IPS DF 6.9 (cell line): ENCODE measurements at places on chromosomes 7 and 10.

- no peak for DNase-seq
These were observed 384.0 kb downstream of the SORCS3 start for GRCh38 chr10:105025092-105025491.

DNA sequence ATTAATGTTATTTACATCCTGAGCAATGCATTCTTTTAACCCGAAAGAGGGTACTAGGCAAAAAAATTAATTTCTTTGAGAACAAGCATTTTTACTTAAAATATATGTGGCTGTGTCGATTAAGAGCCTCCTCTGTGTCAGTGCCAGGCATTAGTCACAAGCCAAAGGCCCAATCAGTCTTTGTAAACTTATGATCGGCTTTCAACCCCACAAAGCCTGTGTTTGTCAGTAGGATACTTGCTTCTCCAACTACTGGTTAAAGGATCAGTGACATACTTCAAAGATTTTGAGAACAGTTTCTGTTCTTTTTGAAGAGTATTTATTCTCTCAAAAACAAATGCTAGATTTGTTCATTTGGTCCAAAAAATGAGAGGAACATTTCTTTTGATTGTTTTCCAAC is 159.3 kb downstream of the NRCAM start:
- DNase-seq: no peak

- DNase-seq: no peak
These were observed 469.0 kb downstream of the TFEC start for GRCh38 chr7:115561335-115562110.

GRCh38 chr7:100679927-100680575 is 6.5 kb downstream of the GNB2 start:
- DNase-seq: no peak

DNA sequence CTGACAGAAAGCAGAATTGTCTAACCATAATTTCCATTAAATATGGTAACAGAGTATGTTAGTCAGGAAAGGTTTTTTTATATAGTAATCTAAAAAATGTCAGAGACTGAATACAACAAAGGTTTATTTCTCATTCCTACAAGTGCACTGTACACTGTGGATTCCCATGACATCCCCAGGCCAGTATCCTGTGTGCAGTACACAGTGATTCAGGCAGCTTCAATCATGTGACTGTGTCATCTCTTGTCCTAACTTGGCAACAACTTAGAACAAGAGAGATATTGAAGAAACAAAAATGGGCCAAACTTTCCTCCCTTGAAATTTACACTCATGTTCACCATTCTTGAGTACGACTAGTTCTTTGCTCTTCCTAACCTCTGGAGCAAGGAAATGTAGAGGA is 189.8 kb upstream of the SEMA3A start:
- no peak for DNase-seq

DNA sequence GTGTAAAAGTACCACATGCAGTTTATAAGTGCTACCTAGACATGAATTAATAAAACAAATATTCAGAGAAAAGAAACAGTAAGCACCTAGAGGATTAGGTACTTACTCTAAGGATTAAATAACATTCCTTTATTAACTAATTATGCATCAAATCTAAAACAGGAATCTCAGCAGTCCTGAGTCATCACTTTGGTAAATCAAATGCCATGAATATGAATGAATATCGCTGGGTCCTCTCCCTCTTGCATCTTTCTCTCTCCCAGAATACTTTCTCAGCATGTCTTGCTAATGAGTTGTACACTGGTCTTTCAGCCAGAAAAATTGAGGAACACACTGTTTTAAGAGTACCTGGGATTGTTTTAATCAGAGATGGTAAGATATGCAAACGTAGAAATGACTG is 225.5 kb upstream of the NFE2L3 start:
- no peak for DNase-seq

DNA sequence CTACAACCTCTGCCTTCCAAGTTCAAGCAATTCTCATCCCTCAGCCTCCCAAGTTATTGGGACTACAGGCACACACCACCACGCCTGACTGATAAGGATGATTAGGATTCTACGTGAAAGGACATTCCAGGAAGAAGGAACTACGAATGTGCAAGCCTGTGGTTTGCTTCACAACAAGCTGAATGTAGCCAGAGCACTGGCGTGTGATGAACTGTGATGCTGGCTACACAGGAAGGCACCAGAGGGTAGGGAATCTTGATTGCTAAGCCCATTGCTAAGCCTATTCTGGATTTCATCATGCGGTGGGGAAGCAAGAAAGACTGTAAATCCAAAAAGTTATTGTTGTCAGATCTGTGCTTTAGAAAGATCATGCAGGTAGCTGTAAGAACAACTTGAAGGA is 72.3 kb upstream of the SRRM3 start:
- no peak for DNase-seq

DNA sequence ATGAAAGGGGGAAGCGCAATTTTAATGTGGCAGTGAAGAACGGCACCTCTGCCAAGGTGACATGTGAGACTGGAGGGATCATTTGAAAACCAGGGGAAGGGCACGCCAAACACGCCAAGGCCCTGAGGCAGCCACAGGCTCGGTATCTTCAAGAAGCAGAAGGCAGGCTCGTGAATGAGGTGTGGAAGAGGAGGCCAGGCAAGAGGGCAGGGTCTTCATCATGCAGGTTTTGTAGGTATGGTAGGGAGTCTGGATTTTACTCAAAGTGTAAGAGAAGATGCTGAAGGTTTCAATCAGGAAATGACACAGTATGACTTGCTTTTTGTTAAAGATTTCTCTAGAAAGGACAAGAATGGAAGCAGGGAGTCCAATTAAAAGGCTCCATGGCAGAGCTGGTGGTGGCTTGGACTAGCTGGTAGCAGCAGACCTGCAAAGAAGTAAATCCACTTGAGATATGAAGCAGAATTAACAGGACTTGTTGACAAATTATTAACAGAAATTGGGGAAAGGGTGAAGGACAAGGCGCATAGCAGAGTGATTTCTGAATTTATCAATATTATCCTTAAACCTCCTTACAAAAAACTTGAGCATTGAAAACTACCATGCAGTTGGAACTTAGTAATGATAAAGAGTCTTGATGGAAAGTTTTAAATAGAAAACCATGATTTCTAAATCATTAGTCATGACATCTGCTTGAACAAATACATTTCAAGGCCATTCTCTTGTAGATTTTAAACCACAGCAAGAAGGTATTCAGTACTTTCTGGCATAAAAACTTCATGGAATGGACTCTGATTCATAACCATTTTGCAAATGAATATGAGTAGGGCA is 70.4 kb downstream of the COA1 start:
- no peak for DNase-seq

DNA sequence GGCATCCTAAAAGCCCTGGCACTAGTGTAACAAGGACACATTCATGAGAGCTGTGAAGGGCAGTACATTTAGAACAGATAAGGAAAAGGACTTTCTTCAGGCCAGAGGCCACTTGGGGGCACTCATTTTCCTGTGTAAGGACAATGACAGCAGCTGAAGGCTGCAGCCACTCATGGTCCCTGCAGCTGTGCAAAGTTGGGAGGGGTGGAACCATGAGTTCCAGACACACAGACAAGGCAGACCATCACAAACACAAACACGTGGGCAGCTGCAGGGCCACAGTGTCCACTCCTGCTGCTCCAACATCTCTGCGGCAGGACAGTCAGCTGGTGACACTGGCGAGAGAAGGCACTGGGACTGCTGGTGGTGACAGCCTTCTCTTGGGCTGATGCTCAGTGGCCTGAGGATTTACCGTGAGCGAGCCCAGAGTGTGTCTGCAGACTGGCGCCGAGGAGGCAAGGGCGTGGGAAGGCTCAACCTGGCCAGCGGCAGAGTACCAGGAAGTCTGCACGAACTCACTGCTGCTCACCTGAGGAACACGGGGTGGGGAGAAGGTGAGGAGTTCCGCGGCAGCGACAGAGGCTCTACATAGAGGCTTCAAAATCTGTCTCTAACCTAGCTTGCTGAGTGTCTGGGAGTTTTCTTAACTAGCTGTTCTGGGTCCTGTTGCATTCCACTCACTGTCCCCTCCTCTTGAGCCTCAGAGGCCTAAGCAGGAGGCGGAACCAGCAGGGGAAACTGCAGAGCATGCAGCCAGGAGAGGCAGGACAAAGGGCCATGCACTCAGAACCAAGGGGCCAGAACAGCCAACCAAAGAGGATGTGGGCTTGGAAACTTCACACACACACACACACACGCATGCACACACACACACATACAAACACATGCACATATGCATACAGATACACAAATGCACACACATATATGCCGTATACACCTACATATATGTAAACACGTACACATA is 76.5 kb upstream of the DDC start:
- DNase-seq: no peak

- DNase-seq: no peak
These were observed 15.3 kb downstream of the CALML3 start for GRCh38 chr10:5540080-5540479.

GRCh38 chr10:12799714-12800113 is 201.8 kb downstream of the CCDC3 start:
- no peak for DNase-seq

- DNase-seq: no peak
These were observed 572.5 kb upstream of the FOXK1 start for GRCh38 chr7:4109481-4110110.

- no peak for DNase-seq
These were observed 125.7 kb downstream of the TEX36 start for GRCh38 chr10:125557311-125557710.

GRCh38 chr7:137492889-137493288 is 149.4 kb upstream of the PTN start:
- DNase-seq: no peak

DNA sequence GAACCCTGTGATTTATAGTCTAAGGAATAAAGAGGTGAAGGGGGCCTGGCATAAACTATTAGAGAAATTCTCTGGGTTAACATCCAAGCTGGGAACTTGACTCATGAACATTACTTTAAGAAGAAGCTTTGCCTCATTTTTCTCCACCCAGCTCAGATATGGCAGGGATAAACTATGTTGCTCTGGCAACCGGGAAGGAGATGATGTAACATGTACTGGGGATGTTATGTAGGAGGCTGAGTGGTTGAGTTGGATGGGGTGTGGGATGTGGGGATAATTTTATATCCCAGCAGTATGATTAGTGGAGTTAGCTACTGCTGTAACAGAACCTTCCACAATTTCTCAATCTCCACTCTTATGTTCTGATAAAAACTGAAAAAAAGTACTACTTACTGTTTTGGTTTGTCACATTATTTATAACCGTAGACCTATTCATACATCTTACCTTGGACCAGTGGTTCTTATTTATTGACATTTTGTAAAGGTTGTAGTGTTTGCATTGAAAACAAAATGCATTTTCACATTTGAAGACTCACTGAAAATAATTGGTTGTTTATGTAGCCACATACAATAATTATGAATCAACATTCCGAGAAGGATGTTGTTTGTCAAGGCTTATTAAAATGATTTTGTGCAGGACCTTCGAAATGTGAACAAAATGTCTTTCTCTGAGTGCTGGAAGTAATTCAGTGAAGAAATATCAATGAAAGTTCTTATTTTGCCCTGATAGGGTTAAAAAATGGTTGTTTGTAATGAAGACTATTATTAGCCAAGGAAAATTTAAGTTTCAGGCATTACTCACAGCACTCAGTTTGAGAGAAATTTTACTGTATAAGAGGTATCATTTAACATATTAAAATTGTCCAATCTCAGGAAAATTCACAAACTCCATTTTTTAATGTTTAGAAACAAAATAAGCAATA is 1.3 kb downstream of the OR2F2 start:
- no peak for DNase-seq

DNA sequence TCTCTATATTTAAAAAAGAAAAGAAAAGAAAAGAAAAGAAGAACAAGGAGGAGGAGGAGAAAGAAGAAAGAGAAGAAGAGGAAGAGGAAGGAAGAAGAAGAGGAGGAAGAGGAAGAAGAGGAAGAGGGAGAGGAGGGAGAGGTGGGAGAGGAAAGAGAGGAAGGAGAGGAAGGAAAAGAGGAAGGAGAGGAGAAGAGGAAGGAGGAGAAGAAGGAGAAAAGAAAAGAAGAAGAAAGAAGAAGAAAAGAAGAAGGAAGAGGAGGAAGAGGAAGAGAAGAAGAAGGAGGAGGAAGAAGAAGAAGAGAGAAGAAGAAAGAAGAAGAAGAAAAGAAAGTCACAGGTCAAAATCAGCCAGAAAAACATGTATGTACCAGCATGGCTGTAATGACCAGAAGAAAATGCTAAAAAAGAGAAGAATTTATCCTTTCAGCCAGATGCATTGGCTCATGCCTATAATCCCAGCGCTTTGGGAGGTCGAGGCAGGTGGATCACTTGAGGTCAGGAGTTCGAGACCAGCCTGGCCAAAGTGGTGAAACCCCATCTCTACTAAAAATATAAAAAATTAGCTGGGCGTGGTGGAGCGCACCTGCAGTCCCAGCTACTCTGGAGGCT is 5.3 kb upstream of the POR start:
- DNase-seq: no peak
